ENCODE measurements at places on chromosomes 5 and 9.
A peak's percentile ranks its signal among the peaks of the same experiment; 100 is the strongest.

DNA sequence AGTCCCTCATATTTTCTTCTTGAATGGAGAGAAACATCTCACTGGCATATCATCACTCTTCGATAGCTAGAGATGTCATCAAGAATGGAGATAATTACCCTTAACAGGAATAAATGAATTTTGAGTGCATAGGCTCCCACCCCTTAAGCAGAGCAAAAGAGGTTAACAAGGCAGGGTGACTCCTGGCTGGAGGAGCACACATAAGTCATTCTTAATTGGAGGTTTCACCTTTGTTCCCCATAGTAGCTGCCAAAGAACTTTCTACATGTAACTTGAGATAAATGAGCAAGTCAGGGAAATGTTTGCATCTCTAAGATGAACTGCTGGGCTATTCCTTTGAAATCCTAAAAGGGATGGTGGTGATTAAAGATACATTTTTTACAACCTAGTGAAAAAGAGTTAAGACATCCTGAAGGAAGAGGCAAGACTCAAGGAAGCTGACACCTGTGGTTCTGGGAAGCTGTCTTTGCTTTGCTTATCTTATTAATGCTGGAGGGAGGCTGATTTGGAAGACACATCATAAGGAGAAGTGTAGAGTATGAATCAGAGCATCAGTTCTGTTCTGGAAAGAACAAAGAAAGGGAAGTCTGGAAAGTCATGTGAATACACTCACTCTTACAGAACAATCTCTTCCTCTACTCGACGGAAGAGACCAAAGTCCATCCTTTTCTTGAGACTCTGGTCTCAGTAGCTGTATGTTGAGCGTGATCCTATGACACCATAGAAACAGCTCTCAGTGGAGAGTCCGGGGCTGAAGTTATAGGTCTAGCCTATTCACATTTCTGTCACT lies 326.3 kb downstream of the OSTF1 start:
- DNase-seq: no peak

DNA sequence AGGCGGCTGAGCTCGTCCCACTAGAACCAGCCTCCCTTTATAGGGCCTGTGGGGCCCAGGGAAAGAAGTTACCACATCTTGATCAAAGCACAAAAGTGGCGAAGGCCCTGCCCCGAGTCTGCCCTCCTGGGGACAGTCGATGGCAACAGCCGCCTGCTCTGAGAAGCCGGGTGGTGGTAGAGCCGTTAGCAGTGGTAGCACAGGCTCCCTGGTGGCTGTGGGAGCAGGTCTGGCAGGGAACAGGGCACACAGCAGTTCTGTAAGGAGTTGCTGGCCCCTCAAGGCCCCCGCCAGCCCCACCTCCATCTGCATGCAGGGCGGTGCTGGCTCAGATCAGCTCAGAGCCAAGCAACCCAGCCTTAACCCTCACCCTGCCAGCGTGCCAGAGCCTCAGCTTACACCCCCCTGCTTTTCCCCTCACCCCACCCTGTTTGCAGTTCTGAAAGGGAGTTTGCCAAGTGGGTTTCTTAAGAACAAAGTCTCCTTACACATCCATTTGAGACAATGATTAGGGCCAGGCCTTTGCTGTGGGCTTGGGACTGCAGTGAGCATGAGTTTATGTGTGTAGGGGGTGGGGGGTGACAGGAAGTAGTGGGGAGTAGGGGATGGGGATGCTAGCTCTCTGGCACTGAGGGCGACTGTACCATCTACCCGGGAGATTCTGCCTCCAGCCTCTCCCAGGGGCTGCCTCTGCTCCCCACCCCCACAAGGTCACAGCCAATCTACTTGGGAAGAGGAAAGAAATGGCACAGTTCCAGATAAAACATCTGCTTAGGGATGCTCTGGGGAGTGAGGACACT lies 11.8 kb downstream of the ACSL6 start:
- no peak for DNase-seq

DNA sequence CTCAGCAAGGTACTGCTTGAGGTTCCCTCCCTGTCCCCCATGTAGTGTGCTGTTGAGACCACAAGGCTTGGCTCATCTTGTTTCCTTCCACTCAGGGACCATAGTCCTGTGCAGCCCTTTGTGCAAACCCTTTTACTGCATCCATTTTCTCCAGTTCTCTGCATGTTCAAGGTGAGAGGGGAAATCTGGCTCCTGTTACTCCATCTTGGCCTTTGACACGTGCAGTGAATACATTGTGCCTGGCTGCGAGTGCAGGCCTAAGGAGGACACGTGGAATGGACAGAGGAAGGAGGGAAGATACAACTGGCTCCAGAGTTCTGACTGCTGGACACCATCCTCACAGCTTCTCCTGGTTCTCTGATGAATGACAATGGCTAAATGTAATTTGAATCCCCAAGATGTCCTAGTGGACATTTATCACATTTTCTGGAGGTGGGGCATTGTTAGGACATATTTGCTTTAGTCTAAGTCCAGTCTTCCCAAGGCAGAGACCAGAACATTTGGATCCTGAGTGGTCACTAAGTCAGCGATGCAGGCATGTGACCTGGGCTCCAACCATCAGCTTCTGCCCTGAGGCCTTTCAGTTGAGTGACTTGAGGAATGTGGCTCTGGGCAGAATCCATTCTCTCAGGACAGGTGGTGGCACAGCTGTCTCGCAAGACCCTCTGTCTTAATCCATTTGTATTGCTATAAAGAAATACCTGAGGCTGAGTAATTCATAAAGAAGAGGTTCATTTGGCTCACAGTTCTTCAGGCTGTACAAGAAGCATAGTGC lies 189.0 kb upstream of the DAP start:
- peak; percentile 62 for DNase-seq

DNA sequence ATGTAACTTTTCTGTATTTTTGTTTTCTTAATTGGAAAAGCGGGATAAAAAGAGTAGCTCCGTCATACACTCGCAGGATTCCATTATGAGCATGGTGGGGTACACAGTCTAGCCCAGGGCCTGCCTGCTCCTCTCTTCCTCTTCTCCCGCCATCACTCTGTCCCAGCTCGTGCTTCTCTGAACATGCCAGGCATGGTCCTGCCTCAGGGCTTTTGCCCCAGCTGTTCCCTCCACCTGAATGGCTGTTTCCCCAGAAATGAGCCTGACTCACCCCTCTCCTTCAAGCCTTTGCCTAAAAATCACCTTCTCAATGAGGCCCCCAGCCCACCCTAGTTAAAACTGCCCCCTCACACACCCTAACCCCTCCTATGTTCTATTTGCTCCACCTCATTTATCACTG lies 4.5 kb downstream of the CORO2A start:
- no peak for DNase-seq

DNA sequence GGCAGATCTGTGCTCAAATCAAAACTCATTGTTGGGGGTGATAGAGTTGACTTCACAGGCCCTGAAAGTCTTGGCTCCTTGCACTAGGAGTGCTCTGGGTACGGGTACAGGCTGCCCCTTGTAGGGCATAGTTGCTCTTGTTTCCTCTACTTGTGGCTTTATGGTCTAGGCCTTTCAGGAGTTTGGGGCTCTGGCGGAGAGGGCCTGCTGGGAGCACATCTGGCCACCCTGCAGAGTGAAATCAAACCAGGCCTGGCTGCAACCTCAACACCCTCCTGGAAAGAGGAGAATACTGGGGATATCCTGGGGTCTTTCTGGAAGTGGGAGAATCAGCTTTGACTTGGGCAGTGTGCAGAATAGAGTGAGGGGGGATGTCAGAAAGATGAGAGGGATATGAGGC lies 1.5 kb downstream of the TGFBI start:
- DNase-seq: no peak

DNA sequence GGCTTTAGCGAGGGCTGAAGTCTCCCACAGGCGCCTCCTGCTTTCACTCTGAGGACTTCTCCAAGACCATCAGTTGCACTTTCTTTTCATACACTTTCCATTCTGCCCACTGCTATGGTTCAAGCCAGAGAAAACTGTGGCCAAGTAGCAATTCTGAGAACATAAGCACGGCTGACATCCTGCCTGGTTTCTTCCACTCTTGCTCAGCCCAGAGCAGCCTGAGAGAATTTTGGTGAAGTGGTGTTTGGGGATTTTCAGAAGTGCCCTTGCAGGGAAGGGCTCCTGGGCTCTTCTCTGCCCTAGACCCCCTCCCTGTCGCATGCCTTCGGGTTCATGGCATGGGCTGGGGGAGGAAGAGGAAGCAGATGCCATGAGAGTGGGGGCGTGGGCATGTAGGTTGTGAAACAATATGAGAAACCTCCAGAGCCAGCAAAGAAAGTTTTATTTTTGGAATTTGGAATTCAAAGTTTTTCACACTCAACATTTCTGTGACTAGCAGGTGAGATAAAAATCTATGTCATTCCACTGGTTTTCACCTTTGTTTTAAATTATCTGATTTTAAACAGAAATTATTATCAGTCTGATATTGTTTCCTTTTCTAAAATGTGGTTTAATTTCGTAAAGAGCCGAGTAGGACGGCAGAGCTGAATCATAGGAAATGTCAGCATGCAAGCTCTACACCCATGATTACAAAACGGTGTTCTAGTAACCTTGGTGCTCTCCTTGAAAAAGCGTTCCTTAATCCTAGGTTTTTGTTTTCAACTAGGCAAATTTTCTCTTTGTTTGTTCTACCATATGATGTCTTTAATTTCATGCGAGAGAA lies 27.8 kb upstream of the TNFSF8 start:
- DNase-seq: no peak

DNA sequence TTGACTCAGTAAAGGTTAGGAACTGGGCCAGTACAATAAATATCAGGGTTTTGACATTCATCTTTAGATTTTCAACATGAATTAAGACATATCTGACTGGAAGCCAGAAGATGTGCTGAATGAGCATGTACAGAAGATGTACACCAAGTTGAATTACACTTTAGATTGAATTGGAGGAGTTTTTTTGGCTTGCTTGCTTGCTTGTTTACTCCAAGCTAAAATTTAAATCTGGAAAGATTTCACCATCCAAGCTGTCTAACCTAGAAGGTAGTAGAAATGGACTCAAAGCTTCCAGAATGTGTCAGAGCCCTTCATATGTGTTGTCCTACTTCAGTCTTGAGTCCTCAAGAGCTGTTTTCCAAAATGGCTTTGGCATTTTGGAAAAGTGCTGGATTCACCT lies 49.0 kb upstream of the FCHO2 start:
- DNase-seq: no peak

DNA sequence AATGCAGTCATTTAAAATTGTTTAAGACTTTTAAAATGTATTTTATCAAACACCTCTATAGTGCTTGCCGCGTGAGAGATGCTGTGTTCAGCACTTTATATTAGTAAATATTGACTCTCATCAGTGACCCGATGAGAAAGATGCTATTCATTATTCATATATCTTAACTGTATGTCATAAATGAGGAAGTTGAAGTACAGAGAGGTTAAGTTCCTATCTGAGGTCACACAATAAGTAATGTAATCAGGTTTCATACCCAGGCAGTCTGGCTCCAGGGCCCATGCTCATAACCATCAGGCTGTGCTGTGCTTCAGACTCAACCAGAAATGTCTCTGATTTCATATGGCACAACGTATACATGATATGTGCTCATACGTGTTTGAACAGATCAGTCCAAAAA lies 119.0 kb downstream of the SV2C start:
- no peak for DNase-seq

GRCh38 chr9:98639133-98639532 lies 69.6 kb downstream of the GABBR2 start:
- DNase-seq: no peak

DNA sequence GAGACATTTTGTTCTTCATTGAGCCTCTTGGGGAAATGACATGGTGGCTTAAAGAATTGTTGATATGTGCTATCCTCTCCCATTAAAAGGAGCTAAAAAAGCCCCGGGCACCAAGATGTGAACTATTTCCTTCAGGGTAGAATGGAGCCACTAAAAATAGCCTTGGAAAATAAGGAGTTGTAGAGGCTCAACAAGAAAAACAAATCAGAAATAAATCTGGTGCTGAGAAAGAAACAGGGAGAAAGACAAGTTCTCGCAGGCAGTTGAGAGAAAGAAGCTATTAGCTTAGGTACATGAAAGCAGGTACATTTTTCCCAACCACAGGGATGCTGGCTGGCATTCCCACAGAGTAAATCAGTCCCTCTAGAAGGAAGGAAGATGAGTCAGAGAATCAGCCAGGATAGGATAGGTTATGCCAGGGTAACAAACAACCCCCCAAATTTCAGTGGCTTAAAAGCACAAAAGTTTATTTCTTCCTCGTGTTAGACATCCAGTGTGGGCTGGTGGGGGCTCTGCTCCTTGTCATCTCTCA lies 134.6 kb upstream of the ADRA1B start:
- DNase-seq: peak; percentile 60

DNA sequence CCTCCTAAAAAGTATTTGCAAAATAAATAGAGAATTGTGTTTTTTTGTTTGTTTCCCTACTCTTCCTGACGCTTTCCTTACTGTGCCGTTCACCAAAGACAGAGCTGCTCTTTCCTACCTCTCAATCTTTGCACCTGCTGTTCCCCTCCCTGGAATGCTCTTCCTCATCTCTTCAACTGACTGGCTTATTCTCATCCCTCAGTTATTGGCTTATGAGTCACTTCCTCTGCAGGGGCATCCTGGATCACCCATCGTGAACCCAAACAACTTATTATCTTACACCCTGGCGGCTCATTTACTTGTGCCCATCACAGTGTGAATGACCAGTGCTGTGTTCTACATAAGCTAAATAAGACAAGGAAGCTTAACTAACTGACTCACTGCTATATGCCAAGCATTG lies 36.1 kb upstream of the CCNG1 start:
- no peak for DNase-seq

Measured in esophagus muscularis mucosa (tissue), 4 donors.